T-helper 2 cell (primary cell): ENCODE measurements at places on chromosomes 2 and 18.

- no peak for DNase-seq
Observed at GRCh38 chr18:27400001-27400400, 214.9 kb upstream of the CHST9 start.

GRCh38 chr18:2180586-2180985 lies 390.7 kb downstream of the METTL4 start:
- DNase-seq: no peak

DNA sequence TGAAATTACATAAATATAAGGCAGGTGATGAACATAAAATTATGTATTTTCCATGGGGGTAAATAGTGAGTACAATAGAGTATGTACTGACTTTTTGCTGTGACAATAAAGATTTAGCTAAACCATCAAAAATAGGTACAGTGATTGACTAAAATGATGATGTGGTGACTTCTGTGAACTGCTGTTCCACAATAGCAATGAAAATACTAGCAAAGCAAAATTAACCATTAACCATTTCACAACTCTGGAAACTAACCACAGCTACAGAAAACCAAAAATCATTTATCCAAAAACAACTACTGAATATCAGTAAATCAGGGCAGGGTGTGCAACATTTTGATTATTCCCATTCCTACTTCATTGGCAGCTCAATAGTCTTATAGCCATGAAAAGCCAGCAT lies 161.4 kb upstream of the GYPC start:
- DNase-seq: no peak

GRCh38 chr2:85593023-85593422 lies 2.5 kb upstream of the RNF181 start:
- DNase-seq: no peak

DNA sequence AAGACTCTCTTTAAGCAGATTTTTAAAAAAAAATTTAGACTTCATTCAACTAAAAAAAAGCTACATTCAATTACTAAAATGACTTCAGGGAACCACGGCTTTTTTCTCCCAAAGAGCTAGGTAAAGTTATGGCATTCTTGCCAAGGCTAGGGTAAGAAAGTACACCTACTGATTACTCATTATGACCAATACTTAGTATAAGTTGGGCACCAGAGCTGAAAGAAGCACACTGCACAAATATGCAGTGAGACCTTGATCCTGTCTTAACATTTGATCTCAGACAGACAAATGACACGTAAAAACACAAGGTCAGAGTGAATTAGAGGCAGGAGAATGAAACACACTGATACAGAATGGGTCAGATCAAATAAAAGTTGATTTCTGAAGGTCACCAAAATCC lies 88.7 kb downstream of the THADA start:
- no peak for DNase-seq

GRCh38 chr2:235046589-235046988 lies 94.8 kb downstream of the SH3BP4 start:
- DNase-seq: no peak
